Stimulated activated naive B cell treated with anti-CD40 and anti-IgM and Interleukin-4, amounts not matched to agents 10 μg/mL and 1 μg/mL and 100 μg/mL, for 72 hours (primary cell): ENCODE measurements at places on chromosomes 16 and 17.

DNA sequence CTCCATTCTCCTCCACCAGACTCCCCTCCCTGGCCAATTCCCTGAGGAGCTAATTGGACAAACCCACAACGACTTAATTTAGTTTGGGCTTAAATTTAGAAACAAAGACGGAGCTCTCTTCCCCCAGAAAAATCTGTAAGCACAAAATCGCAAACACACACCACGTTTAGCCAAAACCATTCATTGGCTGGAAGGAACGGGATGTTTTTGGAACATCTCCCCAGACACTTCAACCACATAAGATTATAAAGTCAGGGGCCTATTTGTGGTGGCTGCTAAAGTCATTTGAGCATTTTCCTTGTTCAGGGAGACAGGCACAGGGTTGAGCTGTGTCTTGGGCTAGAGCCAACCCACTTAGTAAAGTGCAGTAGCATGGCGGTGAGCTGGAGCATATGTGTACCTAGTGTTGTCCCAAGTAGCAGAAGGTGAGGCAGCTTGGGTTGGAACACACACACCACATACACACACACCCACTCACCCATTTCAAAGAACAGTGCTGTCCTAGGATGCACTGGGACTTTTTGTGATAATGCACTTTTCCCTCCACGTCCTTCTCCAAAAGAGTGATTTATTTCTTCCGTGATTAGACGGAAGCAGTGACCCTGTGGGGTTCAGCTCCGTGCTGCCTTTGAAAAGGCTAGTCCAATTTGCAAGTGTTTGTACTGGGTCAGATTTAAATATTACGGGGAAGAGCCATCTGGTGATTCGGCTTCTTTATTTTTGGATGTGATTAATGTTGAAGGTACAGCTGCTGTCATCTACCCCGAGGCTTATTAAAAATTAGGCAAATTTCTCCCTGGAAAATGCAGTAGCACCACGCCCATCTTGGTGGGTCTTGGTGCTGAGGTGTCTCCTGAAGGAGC is 32.2 kb downstream of the ELAC2 start:
- no peak for DNase-seq

DNA sequence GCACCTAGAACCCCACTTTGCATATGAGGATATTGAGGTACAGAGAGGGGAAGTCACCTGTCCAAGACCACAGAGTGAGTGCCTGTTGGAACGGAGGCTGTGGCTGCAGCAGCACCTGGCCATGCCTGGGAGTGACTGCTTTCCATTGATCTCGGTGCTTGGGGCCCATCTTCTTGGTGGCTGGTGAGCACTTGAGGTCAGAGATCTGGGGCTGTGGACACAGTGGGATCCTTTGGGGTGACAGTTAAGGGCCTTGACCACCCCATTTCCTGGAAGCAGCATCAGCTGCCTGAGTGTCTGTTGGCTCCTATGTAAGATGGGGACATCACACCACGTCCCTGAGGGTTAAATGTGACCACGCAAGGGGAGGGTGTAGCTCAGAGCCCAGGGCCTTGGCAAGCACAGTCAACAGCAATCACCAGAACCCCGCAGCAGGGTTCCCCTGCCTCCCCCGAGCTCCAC is 111.7 kb downstream of the IRF8 start:
- DNase-seq, result no peak

DNA sequence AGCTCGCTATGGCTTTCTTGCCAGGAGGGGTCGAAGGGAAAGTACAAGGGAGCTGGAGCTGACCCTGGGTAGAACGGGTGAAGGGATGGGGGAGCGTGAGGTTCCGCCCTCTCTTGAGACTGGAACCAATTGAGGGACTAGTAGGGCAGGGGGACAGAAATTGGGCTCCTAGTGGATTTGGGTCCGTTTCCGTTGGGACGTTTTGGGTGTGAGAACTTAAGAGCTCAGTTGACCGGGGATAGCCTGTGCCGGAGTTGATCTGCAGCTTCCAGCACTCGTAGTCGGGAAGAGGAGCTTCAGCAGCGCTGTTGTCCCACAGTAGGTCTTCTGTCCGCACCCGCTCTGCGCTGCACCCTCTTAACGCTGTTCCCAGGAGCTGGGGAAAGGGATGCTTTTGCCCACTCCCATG is 481 bp downstream of the CNTROB start:
- no peak for DNase-seq

DNA sequence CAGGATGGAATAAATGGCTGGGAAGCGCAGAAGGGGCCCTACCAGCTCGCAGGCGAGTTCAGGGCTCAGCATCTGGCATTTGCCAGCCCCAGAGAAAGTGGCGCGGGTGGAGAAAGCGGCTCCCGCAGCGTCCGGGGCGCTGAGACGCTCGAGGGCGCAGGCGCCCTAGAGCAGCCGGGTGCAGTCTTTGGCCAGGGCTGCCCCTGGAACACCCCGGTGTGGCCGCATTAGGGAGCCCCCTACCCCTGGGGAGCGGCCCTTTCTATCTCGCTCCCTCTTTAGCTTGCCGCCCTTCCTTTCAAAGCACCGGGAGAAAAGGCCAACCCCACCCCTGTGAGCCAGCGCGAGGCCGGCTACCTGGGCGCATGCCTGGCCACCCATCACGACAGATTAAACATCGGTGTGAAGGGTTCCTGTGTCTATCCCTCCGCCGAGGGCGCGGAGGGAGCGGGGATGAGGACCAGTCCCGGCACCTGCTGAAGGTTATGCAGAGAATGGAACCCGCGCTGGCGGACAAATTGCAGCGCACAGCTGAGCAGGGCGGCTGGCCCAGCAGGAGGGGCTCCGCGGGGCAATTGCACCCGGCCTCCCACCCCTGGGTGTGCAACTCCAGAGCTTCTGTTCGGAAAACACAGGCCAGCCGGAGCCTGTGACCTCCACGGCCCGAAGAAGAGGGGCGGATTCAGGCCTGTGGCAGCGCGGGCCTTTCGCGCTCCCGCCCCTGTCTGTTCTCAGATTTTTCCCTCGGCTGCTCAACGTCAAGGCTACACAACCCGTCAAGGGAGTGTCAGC is 15.6 kb upstream of the FOXF1 start:
- no peak for DNase-seq

- DNase-seq, result no peak
Measured at GRCh38 chr16:57503366-57503765, 17.1 kb upstream of the DOK4 start.

DNA sequence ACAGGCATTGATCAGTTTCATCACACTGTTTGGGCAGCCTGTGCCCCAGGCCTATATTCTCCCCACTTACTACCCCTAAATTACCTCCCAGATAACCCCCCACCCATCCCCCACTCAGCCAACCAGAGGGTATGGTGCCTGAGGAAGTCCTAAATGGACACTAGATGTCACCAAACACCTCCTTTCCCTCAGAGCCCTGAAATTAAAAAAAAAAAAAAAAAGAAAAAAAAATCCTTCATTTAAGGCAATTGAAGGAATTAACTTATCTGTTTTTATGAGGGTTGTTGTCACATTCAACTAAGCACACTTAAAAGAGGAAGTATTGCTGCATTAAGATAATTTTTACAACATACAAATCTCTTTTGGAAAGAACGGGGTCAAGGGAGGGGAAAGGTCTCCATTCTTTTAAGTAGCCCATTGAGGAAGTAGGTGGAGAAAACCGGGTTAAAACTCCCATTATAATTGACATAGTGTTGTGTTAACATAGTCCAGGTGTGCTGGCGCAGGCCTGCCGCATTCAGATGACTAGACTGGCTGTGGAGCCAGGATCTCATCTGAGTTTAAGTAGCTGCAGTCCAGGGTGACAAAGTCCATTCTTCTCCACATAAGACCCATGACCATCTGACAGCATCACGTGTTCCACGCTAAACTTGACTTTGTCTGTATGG is 46.3 kb downstream of the SNX11 start:
- DNase-seq, result no peak

DNA sequence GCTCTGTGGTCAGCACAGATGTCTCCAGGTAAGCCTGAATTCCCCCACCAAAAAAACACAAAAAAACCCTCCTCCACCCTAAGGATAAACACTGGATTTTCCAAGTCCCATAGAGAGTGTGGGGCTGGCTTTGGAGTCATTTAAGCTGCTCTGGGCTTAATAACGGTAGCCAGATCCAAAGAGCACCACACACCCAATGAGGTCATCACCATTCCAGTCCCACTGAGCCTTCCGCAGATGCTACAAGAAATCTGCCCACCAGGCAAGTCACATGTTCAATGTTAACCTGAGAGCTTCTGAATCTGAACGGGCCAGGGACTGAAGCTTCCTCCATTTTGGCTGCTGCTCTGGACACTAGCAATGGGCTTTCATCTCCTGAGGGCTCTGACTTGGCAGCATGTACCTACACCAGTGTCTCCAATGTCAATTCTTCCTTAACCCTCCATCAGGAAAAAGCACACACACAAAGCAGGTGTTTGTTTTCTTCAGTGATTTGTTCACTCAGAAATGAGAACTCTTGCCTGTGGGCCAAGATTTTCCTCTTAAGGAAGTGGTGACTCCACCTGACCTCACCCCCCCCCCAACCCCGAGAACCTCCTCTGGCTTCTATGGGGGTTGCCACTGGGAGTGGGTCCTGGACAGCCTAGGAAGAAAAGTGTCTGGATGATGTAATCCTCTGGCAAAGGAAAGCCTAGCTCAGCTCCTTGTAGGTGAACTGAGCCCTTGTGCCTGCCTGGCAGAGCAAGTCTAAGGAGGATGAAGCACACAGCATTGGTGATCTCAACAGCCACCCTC is 220.1 kb downstream of the FOXL1 start:
- no peak for DNase-seq

GRCh38 chr17:72682605-72683004 is 409.9 kb downstream of the SLC39A11 start:
- no peak for DNase-seq

GRCh38 chr17:39462631-39463375 is 1.5 kb downstream of the CDK12 start:
- DNase-seq, result no peak

DNA sequence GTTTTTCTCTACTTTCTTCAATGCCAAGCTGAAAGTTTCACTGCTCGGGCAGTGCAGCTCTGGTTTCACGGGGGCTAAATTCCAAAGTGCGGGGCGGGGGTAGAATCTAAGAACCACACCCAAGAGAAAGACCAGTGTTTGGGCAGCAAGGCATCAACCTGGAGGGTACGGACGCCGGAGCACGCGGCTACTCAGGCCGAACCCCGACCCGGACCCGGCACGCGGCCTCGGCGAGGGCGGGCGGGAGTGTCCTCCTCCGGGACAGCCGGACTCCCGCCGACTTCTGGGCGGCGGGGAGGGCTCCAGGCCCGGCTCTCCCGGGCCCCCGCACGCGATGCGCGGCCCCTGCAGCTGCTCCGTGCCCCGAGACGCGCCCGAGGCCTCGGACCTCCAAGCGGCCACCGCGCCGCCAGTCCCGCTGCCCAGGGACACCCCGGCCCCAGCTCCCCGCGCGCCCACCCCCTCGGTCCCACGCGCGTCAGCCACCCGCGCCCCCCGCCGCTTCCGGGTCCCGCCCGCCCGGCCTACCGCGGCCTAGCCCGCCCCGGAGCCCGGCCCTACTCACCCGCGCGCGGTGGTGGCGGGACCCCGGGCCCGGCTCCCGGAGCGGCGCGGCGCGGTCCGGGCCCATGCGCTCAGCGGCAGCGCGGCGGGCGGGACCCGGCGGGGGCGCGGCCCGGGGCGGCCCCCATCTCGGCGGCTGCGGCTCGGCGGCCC is 561 bp downstream of the AXIN1 start:
- DNase-seq, result no peak

GRCh38 chr16:67399218-67399733 is 6.0 kb upstream of the TPPP3 start:
- DNase-seq, result peak; percentile 23

DNA sequence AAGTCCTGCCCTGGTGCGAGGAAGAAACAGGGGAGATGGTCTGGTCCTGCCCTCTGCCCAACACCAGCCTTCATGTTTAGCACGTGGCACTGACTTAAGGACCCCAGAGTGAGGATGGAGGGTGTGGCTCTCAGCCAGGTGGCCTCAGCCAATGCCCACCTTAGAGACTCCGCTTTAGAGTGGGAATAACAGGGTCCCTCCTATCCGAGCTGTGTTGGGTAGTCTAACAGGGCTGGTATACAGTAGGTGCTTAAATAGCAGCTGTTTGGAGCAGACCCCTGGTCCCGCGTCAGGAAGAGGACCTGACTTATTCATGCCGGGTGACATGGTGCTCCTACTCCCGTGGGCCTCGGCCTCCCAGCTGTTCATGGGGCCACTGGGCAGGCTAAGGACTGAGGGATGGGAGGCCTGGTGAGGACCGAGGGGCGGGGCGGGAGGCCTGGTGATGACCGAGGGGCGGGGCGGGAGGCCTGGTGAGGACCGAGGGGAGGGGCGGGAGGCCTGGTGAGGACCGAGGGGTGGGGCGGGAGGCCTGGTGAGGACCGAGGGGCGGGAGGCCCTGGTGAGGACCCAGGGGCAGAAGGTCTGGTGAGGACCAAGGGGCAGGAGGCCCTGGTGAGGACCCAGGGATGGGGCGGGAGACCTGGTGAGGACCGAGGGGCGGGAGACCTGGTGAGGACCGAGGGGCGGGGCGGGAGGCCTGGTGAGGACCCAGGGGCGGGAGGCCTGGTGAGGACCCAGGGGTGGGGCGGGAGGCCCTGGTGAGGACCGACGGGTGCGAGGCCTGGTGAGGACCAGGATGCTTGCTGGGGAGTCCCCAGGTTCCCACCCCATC is 7.6 kb downstream of the ZFPM1 start:
- DNase-seq, result no peak

DNA sequence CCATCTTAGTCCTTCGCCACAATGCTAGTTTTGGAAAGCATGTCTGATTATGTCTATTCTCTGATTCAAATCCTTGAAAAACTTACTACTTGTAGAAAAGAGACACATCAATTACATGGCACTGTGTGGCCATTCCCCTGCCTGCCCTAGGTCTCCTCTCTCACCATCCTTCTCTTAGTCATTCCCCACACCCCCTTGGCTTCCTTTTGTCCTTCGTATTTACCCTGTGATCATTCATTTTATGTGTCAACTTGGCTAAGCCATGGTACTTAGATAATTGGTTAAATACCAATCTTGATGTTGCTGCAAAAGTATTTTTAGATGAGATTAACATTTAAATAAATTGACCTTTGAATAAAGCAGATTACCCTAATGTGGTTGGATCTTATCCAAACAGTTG is 122.9 kb upstream of the CDH11 start:
- no peak for DNase-seq

DNA sequence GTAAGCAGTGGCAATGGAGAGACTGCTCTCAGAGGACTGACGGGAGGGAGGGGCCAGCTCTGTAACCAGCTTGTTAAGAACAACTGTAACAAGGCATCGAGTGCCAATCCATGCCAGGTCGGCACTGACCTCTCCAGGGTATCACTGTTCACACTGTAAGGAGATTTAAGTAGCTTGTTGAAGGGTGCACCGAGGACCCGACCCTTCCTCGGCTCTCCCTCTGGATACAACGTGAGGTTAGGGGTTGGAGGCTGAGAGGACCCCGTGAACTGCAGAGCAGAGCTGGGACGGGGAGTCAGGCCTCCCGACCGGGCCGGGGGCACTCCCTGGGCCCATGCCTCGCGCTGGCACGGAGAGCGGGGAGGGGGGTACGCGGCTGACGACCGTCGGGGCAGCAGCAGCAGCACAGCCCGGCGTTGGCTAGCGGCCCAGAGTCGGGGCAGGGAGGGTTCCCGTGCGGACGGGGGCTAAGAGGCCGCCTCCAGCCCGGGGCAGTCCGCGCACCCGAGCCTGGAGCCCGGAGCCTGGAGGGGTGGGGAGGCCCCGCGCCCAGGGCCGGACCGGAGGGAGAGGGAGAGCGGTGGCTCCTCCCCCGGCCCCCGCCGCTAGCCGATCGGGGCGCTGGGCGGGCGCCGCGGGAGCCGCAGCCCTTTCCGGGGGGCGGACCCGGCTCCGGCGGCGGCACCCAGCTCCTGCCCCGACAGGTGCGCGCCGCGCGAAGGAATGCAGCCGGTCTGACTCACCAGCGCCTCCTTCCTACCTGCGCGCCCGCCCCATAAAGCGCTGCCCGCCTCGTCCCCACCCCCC is at the start of gene ITGB4:
Gene ITGB4 (plus strand): TSS at position 804 of the 807 bp plus-strand sequence. CDS start 3,245 bp downstream, outside the sequence.
- DNase-seq, result peak; percentile 7
